ENCODE measurements at places on chromosomes 5 and 9.
A peak's percentile ranks its signal among the peaks of the same experiment; 100 is the strongest.

DNA sequence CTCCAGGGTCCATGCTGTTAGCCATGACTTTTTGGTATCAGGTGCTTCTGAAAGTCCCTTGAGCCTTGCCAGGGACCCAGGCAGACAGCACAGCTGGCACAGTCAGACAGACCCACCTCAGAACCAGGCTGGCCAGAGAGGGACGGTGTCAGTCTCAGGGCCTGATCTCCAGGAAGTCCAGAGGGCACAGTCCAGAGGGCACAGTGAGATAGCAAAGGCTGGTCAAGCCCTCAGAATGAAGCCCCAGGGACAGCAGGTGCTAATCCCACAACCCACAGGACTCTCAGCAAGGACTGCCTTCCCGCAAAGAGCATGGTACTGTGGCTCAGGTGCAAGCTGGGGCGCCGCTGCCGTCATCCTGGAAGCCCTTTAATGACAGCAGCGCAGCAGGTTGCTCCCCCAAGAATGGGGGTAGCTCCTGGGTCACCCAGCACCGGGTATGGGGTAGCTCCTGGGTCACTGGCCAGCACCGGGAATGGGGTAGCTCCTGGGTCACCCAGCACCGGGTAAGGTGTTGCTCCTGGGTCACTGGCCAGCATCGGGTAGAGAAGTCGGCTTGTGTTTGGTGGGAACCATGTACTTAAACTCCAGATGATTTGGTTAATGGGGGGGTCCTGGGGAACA lies 105.6 kb upstream of the PHYKPL start:
- no peaks in the 10 kb centered on the region for H3K4me1 ChIP-seq
- no peak for DNase-seq
- H3K36me3 ChIP-seq = no peaks in the 10 kb centered on the region
- no peak overlapping the region for H3K4me3 ChIP-seq

DNA sequence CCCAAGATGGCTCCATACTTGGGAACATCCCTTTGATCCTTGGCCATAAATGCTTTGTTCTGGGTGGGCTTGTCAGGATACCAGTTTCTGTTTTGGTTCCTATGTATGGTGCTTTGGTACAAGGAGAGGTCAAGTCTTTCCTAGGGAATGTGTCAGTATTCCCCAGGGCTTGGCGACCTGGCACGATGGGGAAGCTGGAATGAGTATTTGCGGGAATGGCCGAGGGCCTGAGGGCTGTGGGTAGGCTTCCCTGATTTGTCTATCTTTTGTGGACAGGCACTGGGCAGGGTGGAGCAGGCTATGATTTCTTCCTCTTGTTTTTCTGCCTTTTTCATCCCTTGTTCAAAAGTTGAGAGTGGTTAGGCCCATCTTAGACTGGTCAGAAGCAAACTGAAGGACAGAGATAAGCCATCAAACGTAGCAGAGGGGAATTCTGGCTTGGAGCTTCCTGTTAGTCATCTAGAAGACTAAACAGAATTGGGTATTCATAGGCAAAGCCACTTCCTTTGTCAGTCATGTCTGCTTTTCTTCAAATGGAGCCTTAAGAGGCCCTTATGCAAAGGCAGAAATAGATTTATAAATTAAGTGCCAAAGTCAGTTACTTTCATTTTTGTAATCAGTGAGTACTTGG lies 13.7 kb downstream of the DOCK2 start:
- H3K27ac ChIP-seq = no peak overlapping the region
- DNase-seq = no peak
- no peaks in the 10 kb centered on the region for H3K36me3 ChIP-seq
- H3K4me1 ChIP-seq = no peaks in the 10 kb centered on the region
- no peaks in the 10 kb centered on the region for H3K27me3 ChIP-seq
- H3K4me3 ChIP-seq = no peak overlapping the region

GRCh38 chr5:10635257-10635866 lies 71.5 kb downstream of the ANKRD33B start:
- H3K36me3 ChIP-seq = no peaks in the 10 kb centered on the region
- no peak overlapping the region for H3K4me3 ChIP-seq
- no peak overlapping the region for H3K27ac ChIP-seq
- no peak for DNase-seq

DNA sequence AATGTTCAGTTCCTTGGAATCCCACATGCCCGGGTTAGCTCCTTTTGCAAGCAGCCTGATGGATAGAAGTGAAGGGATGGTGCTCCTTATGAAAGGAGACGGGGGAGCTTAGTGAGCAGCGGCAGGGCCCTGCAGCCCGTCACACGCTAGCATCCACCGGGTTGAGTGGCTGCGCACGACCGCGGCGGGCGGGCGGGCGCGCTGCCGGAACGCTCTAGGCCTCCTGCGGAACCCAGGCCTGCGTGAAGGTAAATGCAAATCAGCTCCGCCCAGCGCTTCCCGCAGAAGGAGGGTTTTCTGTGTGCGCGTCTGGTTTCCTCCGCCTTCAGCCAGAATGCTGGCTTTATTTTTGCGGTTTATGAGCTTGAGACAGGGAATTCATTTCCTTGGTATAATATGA lies 19.8 kb downstream of the IL12B start:
- H3K36me3 ChIP-seq = no peaks in the 10 kb centered on the region
- H3K4me1 ChIP-seq = no peaks in the 10 kb centered on the region
- no peak overlapping the region for H3K4me3 ChIP-seq
- DNase-seq = peak; percentile 42
- 0 out of 2 replicates have a peak, but pooled peaks cover 21% of the 10 kb centered on the region for H3K27me3 ChIP-seq

DNA sequence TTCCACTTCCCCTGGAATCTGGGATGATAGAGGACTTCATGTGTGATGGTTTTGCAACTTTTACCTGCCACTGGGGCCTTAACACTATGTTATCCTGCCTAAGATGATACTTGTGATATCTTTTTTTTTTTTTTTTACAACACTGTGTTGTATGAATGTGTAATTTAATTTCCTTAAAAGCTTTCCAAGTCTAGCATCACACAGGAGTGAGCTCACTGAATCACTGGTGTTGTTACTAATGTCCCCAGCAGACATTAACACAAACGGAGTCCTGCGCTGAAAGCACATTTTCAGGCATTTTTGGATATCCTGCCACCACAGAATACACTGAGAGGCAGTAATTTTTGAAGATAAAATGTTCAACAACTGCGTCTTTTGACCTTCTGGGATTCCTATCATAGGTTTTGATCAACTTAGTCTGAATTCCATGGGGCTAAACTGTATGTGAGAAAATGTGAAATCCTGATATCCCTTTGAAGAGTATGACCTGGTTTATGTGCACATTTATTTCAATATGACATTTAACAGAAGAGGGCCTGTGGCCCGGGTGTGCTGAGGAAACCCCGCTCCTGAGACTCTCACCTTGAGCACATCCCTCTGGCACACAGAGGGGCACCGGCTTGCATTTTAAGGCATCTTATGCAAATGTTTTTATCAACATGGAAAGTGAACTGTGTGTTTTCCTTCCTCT lies 118.0 kb downstream of the FSTL4 start:
- no peak overlapping the region for H3K27ac ChIP-seq
- no peaks in the 10 kb centered on the region for H3K27me3 ChIP-seq
- H3K4me1 ChIP-seq = peaks cover 5% of the 10 kb centered on the region
- H3K36me3 ChIP-seq = no peaks in the 10 kb centered on the region

DNA sequence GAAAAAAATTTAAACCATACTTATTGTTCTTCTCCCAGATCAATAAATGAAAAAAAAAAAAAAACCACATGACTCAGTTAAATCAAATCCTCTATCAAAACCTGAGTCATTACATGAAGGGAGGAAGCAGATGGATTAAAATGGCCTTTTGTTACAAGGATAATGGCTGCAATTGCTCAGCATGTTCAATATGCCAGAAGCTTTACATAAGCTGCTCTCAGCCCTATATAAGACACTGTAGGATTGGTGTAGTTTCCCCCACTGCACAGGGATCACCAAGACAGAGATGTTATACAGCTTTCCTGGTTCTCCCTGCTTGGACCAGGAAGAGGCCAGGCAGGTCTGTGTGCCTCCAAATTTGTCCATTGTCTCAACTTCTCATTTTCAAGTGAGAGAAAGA lies 101.6 kb upstream of the MAP1B start:
- H3K4me3 ChIP-seq = no peak overlapping the region
- H3K4me1 ChIP-seq = peaks cover 7% of the 10 kb centered on the region
- H3K27me3 ChIP-seq = no peaks in the 10 kb centered on the region
- DNase-seq = no peak
- H3K36me3 ChIP-seq = no peaks in the 10 kb centered on the region

GRCh38 chr5:33470544-33470943 lies 29.8 kb downstream of the TARS1 start:
- H3K27me3 ChIP-seq = no peaks in the 10 kb centered on the region
- H3K4me3 ChIP-seq = no peak overlapping the region
- peaks cover 76% of the 10 kb centered on the region for H3K36me3 ChIP-seq
- H3K4me1 ChIP-seq = no peaks in the 10 kb centered on the region

DNA sequence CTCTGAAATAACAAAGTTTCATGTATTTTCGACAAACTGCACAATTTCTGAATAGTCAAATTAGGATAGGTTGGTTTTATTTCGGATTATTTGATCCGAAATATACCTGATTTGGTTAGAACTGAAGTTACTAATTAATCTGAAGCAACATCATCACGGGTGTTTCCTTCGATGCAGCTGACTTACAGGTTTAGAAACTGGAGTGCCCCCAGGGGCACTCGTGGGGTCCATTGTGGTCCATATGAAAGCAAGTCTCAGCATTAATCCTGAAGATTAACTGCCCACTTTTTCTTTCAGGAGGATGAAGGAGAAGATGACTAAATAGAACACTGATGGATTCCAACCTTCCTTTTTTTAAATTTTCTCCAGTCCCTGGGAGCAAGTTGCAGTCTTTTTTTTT lies 5.3 kb downstream of the SET start:
- peaks cover 10% of the 10 kb centered on the region for H3K4me1 ChIP-seq
- no peak overlapping the region for H3K4me3 ChIP-seq
- no peak overlapping the region for H3K27ac ChIP-seq
- H3K36me3 ChIP-seq = peaks cover 44% of the 10 kb centered on the region
- no peak for DNase-seq

- H3K4me1 ChIP-seq = no peaks in the 10 kb centered on the region
- no peak overlapping the region for H3K27ac ChIP-seq
- H3K27me3 ChIP-seq = peaks cover 28% of the 10 kb centered on the region
- no peak overlapping the region for H3K4me3 ChIP-seq
- DNase-seq = no peak
Observed at GRCh38 chr5:157345067-157345466, 79.1 kb downstream of the CYFIP2 start.

DNA sequence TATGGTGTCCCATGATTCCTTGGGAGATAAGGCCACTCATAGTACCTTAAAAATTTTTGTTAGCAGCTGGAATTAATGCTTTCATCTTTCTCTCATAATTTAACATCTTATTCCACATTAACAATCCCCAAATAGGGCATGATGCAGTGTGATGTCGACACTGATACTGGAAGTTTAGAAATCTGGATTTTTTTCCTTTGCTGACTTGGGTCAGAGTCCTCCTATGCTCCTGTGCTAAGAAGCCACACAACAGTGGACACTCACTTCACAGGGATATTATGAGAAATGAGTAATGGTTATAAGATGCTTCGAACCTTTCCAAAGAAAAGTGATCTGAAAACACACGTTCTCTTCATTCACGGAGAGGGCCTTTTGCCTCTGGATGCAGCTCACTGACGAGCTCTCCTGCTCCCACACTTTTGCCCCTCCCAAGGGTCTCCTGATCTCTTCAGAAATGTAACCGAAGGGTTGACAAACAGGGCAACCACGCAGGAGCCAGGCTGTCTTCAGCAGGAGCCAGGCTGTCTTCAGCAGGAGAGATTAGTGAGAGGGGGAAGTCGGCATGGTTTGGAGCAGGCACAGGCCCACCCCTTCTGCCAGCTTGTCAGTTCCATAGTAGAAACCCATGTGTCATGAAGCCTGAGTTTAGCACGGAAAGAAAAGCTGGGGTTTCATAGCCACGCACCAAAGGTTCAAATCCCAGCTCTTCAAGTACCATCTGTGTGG lies 247.8 kb downstream of the AOPEP start:
- H3K4me3 ChIP-seq = no peak overlapping the region
- no peak for DNase-seq
- H3K36me3 ChIP-seq = no peaks in the 10 kb centered on the region
- H3K27me3 ChIP-seq = no peaks in the 10 kb centered on the region
- no peaks in the 10 kb centered on the region for H3K4me1 ChIP-seq
- no peak overlapping the region for H3K27ac ChIP-seq

- DNase-seq = no peak
- H3K27ac ChIP-seq = no peak overlapping the region
- no peak overlapping the region for H3K4me3 ChIP-seq
- H3K4me1 ChIP-seq = peaks cover 57% of the 10 kb centered on the region
- H3K27me3 ChIP-seq = no peaks in the 10 kb centered on the region
Observed at GRCh38 chr5:16886793-16887345, 49.2 kb downstream of the MYO10 start.

DNA sequence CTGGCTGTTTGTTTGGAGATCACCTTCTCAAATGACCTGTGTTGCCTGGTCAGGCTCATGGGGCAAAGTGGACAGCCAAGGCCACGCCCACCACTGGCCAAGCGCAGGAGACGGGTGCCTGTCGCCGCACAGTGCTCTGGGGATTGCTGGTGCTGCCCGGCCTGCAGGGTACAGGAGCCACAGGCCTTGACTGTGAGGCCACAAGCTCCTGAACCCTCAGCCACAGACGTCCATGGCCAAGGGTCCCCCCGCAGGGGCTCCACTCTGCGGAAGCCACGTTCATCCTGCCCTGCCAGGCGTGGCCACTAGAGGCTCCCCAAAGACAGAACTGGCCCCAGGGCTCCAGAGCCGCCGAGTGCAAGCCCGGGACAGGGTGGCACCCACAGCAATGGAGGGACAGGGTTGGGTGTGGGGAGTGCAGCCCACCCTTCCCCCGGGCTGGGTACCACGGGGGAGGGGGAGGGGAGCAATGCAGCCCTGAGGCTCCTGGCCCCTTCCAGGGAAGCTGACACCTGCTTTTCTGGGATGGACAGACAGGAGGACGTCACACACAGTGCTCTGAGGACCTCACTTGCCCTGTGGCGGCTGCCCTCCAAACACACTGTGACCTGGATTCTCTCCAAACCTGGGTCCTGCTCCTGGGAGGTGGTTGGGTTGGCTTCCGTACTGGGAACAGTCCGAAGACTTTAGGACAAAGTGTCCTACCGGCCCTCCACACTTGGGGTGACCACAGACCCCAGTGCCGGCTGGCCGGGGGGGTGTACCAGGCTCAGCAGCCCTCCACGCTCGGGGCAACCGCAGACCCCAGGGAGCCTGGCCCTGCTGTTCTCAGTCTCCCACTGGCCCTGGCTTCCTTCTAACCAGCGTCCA lies 21.5 kb downstream of the TPPP start:
- DNase-seq = peak; percentile 52

DNA sequence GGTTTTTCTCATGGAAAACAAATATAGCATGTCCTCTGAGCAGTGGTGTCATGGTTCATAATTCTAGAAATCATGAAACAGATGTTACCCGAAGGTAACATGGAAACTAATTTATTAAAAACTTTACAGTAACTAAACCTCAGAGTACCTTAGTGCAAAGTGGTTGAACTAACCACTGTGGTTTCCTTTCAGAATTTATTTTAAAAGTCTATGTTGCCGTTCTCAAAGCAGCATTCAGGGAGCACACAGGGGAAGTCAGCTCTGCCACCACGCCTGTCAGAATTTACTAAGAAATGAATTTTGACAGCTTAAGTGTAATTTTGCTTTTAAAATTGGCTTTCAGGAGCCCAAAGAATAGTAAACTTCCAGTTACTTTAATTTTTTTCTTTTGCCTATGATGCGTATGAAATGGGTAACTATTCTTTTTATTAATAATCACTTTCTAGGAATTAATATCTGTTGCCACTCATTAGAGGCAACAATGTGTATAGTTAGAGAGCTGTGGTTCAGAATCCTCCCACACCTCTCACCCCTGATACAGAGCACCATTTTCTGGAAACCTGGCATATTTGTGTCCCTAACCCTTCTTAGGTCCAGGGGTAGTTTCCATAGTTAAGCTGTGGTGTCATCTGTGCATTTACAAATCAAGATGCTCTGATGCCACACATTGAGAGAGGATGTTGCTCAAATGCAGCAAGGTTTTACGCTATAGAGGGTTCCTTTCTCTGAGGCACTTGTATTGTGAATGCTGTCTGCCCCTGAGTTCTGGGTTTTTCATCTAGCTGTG lies 202.6 kb downstream of the ZSWIM6 start:
- H3K27ac ChIP-seq = no peak overlapping the region
- no peak overlapping the region for H3K4me3 ChIP-seq
- peaks cover 16% of the 10 kb centered on the region for H3K36me3 ChIP-seq

Measured in PC-9 (cell line).